ENCODE measurements at places on chromosomes 4 and X.
A peak's percentile ranks its signal among the peaks of the same experiment; 100 is the strongest.

DNA sequence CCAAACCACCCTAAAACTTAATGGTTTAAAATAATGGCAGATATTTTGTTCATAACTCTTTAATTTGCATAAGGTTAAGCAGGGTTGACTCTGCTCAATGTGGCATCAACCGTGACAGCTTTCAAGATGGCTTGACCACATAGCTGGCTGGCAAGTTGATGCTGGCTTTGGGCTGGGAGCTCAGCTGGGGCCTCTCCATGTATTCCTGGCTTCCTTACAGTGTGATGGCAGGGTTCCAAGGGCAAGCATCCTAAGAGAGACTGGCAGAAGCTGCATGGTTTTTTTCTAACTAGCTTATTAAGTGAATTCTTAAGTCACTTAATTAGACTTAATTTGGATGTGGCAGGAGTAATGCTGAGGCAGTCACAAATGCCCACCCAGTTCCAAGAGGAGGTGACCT, 4.5 kb downstream of the RP2 start:
- DNase-seq, result no peak

- DNase-seq, result no peak
Observed at GRCh38 chr4:3255611-3256186, 6.7 kb downstream of the MSANTD1 start.

DNA sequence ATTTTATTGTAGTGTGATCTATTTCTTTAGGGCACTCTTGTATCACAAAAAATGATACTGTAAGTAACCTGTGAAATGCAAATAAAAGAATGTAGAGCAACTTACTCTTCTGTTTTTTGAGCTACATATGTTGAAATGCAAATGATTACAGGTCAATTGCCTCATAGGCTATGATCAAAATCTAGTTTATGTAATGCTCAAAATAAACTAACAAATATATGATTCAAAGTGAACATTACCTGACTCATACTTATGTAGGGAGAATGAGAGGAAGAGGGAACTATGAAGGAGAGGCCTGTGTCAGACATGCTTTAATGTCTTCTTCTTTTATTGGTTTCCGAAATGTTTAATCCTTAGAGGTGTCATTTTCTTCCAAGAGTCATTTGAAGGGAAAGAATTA, 5.0 kb upstream of the RPS6KA3 start:
- no peak for DNase-seq

DNA sequence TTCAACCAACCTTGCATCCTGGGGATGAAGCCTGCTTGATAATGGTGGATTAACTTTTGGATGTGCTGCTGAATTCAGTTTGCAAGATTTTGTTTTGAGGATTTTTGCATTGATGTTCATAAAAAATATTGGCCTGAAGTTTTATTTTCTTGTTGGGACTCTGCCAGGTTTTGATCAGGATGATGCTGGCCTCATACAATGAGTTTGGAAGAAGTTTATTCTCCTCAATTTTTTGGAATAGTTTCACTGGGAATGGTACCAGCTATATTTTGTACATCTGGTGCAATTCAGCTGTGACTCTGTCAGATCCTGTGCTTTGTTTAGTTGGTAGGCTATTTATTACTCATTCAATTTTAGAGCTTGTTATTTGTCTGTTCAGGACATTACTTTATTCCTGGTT, 340.3 kb upstream of the TRAM1L1 start:
- DNase-seq, result no peak

GRCh38 chr4:42396752-42397634, at the start of gene SHISA3:
Gene SHISA3 (plus strand): TSS chr4:42397488. CDS start chr4:42398057, 569 bp downstream.
- no peak for DNase-seq

- DNase-seq, result no peak
Observed at GRCh38 chr4:36677112-36677511, 395.7 kb downstream of the DTHD1 start.

- no peak for DNase-seq
Observed at GRCh38 chrX:98795636-98796035, 1614.4 kb downstream of the PCDH19 start.

GRCh38 chr4:112884406-112884805, 165.0 kb upstream of the ANK2 start:
- DNase-seq, result no peak

GRCh38 chr4:28469886-28470285, 1609.2 kb downstream of the STIM2 start:
- no peak for DNase-seq

DNA sequence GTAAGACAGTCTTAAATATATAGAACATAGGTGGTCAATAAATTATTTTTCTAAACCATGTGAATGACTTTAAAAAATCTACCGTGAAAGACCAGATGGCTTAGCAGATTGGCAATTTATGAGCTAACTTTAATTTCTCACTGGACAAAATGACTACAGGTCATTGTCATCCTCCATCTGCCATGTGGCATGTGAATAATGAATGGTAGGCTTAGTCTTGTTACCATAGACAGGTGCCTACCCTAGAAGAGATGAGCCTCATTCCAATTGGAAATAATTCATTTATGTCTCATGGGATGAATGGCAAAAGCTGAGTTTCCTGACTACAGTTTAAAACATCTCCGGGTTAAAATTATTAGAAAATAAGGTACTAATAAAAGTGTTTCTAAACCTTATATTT, 1043.3 kb downstream of the FAT4 start:
- no peak for DNase-seq

DNA sequence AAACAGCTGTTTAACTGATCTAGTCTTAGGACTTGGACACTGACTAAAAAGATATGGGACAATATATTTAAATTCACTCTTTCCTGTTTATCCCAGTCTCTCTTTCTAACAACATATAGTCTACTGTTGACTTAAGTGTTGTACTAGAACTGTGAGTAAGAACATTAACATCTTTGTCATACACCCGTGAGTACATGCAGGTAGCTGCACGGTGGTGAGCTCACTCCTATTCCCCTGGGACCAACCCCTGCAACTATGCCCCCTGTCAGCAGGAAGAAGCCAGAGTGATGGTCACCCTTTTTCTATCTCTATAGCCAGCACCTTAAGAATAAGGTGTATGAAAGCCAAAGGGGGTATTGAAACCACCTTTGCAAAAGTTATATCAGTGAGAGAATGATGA, 17.6 kb downstream of the TBL1X start:
- no peak for DNase-seq

DNA sequence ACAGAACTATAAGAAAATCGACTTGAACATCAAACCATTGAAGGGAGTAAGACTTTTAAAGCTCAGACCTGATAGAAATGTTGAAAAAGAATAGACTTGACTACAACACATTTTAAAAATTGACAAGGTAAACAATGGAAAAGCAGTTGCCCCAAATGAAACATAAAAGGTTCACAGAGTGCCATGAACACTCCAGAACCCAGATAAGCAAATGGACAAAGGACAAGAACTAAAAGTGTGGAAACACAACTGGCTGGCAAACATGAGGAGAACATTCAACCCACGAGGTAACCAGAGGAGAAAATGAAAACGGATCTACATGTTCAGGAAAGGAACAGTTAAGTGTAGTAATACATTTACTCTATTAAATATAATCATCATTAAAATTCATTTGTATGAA, 26.5 kb downstream of the SCARB2 start:
- DNase-seq, result no peak

DNA sequence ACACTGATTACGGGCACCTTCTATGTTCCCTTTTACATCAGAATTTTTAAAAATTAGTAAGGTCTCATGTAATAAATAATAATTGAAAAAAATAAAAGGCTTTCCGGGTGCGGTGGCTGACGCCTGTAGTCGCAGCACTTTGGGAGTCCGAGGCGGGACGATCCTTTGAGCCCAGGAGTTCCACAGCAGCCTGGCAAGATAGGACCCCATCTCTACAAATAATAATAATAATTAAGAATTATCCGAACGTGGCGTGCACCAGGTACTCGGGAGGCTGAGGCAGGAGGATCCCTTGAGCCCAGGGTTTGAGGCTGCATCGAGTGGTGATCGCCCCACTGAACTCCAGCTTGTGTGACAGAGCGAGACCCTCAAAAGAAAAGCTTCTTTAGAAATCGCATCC, 771 bp upstream of the LAMTOR3 start:
- DNase-seq, result no peak

DNA sequence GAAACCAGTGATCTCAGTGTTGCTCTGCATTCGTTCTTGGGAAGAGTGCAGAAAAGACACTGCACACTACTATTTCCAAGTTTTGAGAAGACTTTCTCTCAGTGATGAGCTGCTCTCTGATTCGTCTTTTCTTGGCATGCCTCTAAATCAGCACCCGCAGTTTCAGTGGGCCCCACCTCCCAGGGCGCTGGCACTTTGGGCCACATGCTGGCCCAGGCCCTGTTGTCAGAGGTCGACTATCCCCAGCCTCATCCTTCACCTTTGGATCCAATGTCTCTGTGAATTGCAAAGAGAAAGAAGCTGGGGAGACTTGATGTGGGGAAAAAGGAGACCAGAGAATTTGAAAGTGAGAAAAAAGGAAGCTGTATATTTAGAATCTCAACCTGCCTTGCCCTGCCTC, 644.1 kb upstream of the PITX2 start:
- DNase-seq, result no peak

GRCh38 chrX:71586929-71587328, 8.7 kb downstream of the GCNA start:
- DNase-seq, result no peak

GRCh38 chr4:56843421-56843899, 22.0 kb upstream of the SPINK2 start:
- no peak for DNase-seq

- no peak for DNase-seq
Observed at GRCh38 chr4:174420316-174420715, 102.0 kb downstream of the HPGD start.

- no peak for DNase-seq
Observed at GRCh38 chr4:112975567-112976355, 73.7 kb upstream of the ANK2 start.

- DNase-seq, result no peak
Observed at GRCh38 chr4:23805450-23805851, 84.4 kb downstream of the PPARGC1A start.

DNA sequence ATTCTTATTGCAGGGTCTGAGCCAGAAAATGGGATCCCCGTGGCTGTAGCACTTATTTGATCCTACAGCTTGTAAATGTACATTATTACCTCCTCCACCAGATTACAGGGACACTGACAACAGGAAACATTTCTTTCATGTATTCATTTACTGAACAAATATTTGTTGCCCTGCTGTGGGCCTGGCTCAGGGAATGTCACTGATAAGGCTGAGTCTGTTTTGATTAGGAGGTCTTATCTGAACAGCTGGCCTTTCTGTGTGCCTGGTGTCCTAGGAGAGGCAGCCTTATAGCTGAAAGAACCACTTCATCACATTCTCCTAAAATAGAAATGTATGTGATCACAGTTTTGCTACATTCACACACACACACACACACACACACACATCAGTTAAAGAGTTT, 45.5 kb upstream of the PROM1 start:
- DNase-seq, result no peak

DNA sequence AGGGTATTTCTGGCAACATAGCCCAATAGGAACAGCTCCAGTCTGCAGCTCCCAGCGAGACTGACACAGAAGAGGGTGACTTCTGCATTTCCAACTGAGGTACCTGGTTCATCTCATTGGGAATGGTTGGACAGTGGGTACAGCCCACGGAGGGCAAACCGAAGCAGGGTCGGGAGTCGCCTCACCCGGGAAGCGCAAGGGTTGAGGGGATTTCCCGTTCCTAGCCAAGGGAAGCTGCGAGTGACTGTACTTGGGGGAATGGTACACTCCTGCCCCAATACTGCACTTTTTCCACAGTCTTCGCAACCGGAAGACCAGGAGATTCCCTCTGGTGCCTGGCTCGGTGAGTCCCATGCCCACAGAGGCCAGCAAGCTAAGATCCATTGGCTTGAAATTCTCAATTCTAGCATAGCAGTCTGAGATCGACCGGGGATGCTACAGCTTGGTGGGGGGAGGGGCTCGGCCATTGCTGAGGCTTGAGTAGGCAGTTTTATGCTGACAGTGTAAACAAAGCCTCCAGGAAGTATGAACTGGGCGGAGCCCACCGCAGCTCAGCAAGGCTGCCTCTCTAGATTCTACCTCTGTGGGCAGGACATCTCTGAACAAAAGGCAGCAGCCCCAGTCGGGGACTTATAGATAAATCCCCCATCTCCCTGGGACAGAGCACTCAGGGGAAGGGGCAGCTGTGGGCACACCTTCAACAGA, 14.0 kb upstream of the ADAD1 start:
- no peak for DNase-seq

DNA sequence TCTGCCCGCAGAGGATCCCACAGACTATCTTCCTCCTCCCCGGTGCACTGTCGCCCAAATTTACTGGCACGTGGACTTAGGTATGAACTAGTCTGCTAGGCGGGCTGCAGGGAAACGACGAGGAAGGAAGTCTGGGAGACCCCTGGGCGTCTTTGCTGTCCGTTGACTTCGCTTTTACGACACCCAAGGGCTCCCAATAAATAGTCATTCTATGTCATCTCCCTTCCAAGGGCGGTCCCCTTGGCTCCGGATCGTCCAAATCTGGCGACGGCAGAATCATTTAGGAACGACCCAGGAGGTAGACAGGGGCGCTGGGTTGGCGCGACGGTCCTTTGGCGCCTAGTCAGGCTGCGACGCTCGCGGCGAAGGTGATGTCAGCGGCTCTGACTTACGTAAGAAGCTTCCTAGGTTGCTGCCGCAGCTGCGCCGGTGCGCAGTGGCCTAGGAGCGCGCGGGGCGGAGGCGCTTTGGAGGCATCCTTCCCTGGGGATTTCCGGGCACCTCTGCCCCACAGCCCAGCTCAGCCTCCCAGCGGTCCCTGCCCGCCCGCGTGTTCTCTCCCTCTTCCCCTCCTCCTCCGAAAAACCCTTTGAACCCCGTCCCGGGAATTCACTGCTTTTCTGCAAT, 2.2 kb downstream of the NHS start:
- no peak for DNase-seq

GRCh38 chr4:56728512-56728911, 47.4 kb upstream of the HOPX start:
- DNase-seq, result no peak

DNA sequence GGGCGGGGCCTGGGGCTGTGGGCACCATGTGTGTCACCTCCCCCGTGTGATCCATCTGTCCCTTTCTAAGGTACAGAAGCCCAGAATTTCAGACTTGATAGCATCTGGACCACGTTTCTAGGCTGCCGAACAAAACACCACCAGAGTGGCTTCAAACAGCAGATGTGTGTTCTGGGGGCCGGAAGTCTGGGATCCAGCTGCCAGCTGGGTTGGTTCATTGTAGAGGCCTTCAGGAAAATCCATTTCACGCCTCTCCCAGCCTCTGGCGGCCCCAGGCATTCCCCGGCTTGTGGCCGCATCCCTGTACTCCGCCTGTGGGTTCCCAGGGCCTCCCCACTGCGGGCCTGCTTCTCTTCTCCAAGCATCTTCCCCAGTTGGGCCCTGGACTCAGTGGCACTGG, 39.6 kb upstream of the GPR78 start:
- DNase-seq, result no peak

DNA sequence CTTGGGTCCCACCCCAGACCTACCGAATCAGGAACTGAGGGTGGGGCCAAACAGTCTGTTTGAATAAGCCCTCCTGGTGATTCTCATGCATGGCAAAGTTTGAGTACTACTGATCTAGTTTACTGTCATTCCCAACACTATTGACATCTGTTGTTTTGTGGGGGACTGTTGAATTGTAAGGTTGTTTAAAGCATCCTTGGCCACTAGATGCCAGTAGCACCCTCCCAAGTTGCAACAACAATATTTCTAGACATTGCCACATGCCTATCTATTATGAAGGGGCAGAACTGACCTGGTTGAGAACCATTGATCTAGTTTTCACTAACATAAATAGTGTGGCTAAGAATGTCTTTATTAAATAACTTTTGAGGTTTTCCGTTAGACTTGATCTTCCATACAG, 15.1 kb downstream of the TAF9B start:
- DNase-seq, result no peak

GRCh38 chr4:54942721-54943120, 182.7 kb downstream of the KDR start:
- peak; percentile 23 for DNase-seq

- no peak for DNase-seq
Observed at GRCh38 chr4:5383191-5383980, 325.0 kb downstream of the EVC2 start.

Measured in T follicular helper cell (primary cell).